Stimulated activated CD8-positive, alpha-beta memory T cell treated with anti-CD3 and anti-CD28 coated beads, Interleukin-4, amount 100 ng/mL, for 1 hour (primary cell): ENCODE measurements at places on chromosomes 13 and 19.

- DNase-seq = no peak
Measured at GRCh38 chr19:5052515-5052914, 83.6 kb downstream of the KDM4B start.

GRCh38 chr19:14433554-14434501 is 722 bp downstream of the PKN1 start:
- DNase-seq = no peak

DNA sequence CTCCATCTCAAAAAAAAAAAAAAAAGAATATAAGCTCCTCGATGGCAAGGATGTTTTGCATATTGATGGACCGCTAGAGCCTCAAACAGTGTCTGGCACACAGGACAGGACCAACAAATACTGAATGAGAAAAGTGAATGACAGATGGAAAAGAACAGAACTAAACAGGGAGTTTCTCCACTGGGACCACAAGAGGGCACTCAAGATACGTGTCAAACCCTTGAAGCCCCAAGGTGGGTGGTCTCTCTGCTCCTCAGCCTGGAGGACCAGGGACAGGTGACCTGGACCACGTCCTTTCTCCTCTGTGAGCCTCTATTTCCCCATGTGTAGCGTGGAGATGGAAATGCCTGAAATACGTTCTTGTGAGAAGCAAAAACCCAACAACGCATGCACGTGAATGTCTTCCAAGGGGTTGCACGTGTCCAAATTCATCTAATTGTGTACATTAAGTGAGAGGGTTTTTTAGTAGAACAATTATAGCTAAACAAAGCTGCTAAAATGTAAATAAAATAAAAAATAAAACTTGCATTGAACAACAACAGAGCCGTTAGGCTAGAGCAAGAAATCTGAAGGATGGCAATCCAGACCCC is 5.7 kb upstream of the CDC42EP5 start:
- DNase-seq = no peak

- no peak for DNase-seq
Measured at GRCh38 chr19:16040642-16041041, 35.7 kb upstream of the TPM4 start.

- DNase-seq = no peak
Measured at GRCh38 chr19:16338470-16339360, 14.1 kb downstream of the KLF2 start.

- no peak for DNase-seq
Measured at GRCh38 chr19:55339889-55340783, 460 bp downstream of the KMT5C start.

DNA sequence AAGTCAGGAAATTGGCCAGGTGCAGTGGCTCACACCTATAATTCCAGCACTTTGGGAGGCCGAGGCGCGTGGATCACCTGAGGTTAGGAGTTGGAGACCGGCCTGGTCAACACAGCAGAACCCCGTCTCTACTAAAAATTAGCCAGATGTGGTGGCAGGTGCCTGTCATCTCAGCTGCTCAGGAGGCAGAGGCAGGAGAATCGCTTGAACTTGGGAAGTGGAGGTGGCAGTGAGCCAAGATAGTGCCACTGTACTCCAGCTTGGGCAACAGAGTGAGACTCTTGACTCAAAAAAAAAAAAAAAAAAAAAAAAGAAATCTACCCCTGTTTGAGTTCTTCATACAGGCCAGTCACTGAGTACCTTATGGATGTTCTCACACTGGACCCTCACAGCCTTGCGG is 42.0 kb downstream of the SLC15A1 start:
- no peak for DNase-seq

DNA sequence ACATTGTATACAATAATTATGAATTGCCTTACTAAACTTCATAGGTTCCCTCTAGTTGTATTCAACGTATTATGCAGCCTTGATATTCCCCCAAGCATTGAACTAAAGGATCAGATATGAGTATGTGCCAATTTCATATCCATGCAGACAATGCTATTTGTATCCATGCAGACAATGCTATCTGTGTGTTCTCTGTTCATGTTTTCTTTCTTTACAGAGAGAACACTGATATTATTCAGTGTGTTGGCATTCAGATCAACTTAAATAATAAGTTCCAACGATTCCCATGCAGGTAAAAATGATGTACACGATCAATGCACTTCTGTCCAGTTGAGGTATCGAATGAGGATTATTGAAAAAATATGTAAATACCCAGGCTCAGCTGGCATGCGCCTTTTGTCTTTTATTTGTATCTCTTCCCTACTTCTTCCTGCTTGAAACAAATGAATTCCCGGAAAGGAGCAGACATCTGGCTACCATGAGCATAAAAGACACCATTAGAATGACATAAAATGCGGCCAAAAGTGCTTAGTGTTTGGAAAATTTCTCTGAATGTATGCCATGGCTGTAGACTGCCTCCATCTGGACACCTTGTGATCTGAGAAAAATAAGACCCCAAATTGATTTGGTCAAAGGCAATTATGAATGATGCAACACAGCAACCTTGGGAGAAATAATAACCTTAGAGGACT is 731.5 kb downstream of the SLITRK1 start:
- no peak for DNase-seq

DNA sequence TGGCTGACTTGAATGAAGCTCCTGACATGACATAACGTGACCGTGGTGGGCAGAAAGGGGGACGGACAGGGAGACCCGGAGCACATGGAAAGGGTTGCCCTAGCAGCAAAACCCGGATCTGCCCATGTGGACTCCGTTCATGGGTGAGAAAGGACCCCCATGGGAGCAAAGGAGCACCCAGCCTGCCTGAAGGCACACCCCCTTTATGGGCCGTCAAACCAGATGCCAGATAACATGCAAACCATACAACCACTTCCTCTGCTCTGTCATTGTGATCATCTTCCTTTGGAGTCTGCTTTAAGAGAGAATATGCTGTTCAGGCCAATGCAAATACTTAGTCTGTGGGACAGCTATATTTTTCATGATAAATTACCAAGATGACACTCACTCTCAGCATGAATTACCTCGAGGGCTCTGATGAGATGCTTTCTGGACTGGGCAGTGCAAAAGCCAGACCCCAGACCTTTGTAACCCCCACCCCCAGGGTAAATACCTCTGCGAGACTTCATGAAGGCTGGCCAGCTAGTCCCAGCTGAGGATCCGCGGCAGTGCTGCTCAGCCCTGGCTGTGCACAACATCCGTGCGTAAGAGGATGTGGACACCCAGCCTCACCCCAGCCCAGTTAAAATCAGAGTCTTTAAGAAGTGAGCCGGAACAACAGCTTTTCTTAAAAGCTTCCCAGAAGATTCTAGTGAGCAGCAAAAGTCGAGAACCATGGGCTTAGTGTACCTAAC is 126.6 kb downstream of the USP12 start:
- no peak for DNase-seq

DNA sequence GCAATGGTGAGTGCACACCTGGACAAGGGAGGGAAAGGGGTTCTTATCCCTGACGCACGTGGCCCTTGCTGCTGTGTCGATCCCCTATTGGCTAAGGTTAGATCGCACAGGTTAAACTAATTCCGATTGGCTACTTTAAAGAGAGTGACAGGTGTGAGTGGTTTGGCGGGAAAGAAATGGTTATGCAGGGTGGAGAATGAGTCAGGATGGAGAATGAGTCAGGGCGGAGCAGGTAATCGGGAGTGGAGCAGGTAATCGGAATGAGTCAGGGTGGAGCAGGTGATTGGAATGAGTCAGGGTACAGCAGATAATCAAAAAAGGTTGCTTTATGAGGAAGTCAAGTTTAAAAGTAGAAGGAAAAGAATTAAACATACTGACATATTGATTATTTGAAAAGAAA is 24.4 kb upstream of the SIAH3 start:
- DNase-seq = no peak

GRCh38 chr19:38734176-38734425 is 10.2 kb downstream of the CAPN12 start:
- DNase-seq = no peak

DNA sequence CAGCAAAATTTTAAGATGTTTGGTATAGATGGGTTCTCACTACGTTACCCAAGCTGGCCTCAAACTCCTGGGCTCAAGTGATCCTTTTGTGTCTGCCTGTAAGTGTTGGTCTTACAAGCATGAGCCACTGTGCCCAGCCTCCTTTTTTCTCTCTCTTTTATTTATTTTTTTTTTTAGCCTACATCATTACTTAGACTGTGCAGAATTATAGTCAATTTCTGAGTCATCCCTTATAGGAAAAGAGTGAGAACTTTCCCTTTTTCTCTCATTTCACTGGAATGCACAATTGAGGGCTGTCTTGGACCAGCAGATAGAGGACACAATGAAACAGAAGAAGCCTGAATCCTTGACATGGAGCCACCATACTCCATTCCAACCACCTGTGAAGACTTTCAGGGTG is 13.3 kb downstream of the TSKS start:
- no peak for DNase-seq

GRCh38 chr19:47740866-47741519 is 4.4 kb upstream of the NOP53 start:
- no peak for DNase-seq

DNA sequence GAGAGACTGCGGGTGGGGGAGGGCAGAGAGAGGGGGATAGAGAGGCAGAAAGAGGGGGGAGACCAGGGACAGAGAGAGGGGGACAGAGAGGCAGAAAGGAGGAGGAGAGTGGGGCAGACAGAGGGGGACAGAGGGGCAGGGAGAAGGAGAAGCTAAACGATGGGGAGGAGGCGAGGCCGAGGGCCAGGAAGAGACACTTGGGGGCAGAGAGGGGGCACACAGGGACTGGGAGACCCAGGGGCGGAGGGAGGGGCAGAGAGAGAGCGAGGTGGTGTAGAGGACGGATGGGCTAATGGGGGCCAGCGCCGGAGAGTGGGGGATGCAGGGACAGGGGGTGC is 666 bp downstream of the MEIS3 start:
- no peak for DNase-seq

DNA sequence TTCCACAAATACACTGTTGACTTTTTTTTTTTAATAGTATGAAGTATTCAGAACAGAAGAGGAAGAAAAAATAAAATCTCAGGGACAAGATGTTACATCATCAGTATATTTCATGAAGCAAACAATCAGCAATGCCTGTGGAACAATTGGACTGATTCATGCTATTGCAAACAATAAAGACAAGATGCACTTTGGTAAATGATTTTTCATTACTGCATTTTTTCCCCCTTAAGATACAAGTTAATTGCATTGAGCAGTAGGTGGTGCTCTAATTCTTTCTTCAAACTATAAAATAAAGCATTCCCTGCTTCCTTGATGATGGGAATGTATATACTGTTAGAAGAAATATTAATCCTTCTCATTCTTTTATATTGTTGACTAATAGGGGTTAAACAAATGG is 17.1 kb downstream of the UCHL3 start:
- DNase-seq = no peak

DNA sequence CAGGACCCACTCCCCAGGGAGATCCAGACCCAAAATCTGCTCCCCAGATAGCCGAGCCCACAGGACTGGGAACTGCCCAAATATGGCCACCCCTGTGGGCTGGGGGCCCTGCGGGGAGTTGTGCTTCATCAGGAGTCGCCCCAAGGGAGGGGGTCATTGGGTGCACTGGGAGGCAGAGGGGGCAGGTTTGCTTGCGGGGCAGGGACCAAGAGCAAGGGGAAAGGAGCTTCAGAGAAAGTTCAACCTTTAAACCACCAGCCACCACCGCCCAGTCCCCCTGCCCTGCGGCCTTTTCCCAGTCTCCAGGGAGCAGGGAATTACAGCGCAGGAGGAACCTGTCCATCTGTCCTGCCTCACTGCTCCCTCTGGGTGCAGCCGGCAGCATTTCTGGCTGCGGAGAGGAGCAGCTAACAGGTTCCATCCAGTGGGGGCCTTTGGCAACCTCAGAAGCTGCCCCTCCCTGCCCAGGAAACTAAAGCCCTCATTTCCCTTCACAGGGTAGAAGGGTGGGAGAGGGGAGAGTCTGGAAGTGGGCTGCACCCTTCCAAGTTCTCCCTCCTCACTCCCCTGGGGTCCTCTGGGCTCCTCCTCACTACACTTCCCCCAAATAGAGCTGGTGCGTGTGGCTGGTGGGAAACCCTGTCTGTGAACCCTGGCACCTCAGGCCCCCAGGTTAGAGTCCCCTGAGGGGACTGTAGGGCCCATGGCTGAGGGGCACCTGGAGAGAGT is 13.8 kb upstream of the ASF1B start:
- DNase-seq = no peak
